ENCODE measurements at places on chromosomes 2 and 18.
A peak's percentile ranks its signal among the peaks of the same experiment; 100 is the strongest.

- no peak for DNase-seq
These were observed 442.9 kb downstream of the KCNJ3 start for GRCh38 chr2:155141418-155141817.

DNA sequence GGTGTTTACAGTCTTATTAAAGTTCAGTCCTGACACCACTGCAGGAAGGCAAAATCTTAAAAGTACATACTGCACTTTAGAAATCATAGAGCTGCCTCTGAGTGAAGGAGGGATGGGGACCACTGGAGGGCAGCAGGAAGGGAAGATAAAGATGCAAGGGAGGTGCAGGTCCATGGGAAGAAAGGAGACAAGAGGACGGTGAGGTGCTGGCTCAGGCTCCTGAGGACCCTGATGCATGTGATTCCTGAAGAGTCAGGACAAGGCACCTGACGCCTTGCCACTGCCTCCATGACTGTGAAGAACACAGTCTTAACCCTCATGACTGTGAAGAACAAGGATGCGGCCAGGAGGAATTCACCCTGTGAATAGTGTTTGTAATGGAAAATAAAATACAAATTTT, 116.2 kb upstream of the NPAS2 start:
- no peak for DNase-seq

GRCh38 chr2:97005353-97005752, 19.0 kb upstream of the FAM178B start:
- DNase-seq = no peak

DNA sequence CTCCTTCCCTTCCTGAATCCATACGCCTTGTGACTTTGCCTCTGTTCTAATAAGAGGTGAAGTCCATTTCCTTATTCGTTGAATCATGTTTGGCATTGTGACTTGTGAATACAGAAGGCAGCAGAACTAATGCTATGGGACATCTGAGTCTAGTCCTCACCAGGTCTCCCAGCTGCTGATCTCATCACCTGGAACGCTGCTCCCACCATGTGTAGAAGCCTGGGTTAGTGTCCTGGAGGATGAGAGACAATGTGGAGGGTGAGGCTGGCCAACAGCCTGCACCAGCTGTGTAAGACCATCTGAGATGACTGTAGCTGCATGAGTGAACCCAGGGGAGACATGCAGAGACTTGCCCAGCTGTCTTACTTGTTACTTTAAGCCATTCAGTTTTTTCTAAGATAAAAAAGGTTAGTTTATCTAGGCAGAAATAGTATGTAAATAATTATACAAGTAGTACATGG, 3.5 kb upstream of the HAAO start:
- no peak for DNase-seq

GRCh38 chr2:170812710-170813600, 3.7 kb upstream of the GAD1 start:
- DNase-seq = no peak

GRCh38 chr18:67766930-67767329, 250.4 kb upstream of the DSEL start:
- DNase-seq = no peak

GRCh38 chr2:134823431-134823830, 15.0 kb upstream of the ACMSD start:
- DNase-seq = no peak

- DNase-seq = peak; percentile 48
These were observed 17.8 kb upstream of the SCLY start for GRCh38 chr2:238042849-238043584.

DNA sequence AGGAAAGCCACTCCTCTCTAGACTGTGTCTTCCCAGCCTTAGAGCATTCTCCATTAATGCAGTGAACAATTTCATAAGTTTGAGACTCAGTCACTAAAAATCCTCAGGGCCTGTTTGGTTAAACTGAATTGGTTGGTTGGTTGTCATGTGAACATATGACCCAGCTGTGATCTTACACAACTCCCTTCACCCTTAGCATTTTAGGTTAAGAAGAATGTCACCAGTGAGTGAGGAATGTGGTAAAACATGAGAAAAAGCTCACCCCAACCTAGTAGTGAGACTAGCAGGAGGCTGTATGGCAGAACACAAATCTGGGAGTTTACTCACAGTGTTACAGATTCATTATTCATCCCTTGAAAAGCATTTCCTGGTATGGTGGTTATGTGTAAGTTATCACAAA, 32.4 kb downstream of the LHCGR start:
- no peak for DNase-seq

- DNase-seq = no peak
These were observed 19.2 kb upstream of the TMEM177 start for GRCh38 chr2:119659601-119660342.

DNA sequence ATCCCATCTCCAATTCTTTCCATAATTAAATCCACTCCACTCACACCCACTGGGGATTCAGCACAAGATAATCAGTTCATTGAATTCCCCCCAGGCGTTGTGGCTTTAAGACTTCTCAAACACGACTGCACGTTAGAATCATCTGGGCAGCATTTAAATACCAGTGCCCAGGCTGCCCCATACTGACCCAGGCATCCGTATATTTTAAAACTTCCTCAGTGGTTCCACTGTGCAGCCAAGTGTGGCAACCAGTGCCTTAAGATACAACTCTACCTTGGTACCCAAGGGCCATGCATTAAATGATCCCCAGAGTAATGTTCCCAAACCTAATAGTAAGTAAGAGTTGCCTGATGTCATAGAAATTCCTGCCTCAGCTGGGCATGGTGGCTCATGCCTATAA, 54.3 kb upstream of the BZW1 start:
- DNase-seq = no peak

DNA sequence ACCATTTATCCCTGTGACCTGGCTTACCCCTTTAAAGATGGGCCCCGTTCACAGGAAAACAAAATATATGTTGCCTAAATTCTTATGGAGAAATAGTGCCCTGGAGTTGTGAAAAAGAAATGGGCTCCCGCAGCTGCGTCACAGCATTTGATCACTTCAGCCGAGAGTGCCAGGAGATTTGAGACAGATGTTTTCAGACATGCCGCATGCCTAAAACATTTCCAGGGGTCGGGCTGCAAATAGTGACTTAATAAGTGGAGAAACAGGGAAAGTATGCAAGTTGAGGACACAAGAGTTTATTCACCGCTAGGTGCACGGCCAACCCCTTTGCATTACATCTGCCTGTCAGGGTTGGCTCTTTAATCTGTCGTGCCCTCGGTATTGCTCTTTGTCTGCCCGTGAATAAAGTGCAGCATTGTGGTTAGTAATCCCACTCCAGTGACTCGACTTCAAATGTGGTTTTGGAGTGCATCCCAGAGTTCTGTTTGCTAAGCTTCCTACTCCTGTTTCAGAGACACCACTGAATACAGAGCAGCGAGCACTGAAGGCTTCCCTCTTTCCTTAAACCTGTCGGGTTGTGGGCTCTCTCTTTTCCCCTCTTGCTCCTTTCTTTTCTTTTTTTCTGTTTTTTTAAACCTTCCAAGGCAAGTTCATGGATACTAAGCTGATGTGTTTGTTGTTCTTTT, 187.5 kb downstream of the LTBP1 start:
- peak; percentile 87 for DNase-seq

DNA sequence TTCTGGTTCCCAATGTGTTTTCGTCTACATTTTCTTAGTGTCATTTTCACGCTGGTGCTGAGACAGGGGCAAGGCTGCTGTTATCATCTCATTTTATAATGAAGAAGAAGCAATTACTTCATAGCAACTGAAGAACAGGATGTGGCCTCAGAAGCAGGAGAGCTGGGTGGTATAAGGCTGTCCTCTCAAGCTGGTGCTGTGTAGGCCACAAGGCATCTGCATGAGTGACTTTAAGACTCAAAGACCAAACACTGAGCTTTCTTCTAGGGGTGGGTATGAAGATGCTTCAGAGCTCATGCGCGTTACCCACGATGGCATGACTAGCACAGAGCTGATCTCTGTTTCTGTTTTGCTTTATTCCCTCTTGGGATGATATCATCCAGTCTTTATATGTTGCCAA, 7.3 kb downstream of the IL36G start:
- no peak for DNase-seq

DNA sequence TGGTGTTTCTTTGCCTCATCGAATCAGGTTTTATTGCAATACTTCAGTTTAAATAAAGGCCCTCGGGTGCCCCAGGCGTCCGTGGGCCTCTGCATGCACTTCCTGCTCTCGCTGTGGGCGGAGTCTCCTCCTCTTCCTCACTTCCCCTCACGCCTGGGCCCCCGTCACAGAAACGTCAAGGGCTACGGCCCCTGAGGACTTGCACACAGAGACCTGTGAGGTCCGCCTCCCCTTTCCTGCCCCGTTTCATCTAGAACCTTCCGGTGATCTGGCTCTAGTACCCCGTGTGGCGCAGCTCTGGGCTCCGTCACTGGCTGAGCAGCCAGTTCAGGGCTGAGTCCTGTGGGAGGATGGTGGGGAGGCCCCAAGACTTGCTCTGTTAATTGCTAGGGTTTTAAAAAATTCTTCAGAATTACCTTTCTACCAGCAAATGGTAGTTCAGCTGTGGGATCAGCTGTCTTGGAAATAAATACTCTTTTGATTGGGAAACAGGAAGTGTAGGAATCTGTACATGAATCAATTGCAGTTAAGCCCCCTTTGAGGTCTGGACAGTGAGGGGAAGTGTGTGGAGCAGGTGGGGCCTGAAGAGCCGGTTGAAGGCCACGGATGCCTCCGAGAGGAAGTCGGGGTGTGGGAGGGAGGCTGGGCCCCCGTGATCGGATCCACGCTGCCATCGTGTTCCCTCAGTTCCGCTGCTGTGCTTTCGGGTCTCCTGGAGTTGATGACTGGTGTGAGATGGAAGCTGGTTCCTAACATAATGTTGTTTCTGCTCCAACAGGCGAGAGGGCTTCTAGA, 10.2 kb downstream of the NFATC1 start:
- no peak for DNase-seq

DNA sequence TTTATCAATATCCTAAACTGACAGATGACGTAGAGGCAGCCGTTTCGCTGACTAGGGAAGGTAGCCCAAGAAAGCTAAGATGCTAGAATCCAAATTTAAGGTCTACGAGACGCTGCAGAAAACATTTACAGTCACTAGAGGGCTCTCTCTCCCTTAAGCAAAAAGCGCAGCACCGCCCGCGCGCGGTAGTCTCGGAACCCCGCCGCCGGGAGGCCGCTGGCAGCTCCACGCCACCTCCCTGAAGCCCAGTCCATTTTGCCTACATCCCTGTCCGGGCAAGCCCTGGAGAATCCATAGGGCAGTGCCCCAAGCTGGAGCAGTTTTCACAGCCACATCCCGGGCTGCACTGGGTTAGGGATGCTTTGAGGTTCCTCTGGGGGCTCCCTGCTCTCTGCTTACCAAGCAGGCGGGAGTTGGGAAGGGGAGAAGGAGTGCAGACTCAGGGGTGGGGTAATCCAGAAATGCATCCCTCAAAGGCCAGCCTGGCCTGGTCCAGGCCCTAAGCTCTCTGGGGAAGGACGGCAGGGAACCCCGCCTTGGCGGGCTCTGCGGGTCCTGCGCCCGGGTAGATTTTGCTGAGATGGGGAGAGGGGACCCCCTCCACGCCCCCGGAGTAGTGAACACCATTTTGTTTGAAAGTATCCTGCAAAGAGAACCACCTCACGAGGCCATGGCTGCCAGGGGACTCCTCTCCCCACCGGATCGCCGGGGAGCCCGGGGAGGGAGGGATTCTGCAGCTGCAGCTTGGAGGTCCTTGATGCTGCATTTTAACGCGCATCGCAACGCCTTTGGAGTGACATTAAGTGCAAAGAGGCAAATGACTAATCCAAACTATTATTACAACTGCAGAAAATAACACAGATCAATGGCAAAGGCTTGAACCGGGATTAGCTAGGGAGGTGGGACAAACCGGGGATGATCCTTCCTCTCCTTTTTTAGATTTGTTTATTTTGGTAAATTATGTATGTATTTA, 1.3 kb upstream of the DPYSL5 start:
- no peak for DNase-seq

DNA sequence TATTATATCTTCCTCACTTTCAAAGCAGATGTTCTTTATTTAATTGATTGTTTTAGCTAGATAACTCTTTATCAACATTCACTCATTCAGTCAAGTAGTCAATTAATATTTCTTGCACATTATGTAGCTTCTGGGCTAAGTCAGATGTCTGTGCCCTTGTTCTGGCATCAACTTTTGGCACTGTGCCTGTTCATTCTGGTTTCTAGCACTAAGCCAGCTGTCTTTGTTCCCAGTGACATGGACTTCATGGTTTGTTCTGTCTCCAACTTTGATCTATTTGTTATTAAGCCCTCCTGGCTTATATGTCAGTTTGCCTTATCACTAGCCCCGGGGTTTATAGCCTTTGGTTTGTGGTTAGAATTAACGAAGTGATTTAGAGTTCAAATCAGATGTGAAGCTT, 247.9 kb upstream of the SYT4 start:
- no peak for DNase-seq

DNA sequence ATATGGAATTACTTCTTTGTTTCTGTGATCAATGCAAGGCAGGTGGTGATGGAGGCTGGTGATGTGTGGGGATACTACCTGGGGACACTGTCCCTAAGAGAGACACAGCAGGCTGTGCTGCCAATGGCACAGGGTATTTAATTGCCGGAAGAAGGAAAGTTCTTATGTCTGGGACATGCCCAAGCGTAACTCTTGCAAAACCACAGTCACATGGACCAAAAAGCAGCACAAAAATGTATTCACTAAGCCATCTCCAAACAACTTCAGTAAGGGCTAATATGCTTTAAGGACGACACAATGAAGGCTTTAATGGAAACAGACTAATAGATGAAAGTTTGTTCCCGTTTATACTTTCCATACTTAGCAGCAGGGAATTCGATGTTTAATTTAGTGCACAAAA, 49.7 kb upstream of the AP1S3 start:
- no peak for DNase-seq

Data from suprapubic skin (tissue), 4 donors.